Substantia nigra (tissue), 51 donors: ENCODE measurements at places on chromosomes 1 and 21.

- DNase-seq, result no peak
These were observed 38.4 kb upstream of the SPAG17 start for GRCh38 chr1:118223426-118223825.

DNA sequence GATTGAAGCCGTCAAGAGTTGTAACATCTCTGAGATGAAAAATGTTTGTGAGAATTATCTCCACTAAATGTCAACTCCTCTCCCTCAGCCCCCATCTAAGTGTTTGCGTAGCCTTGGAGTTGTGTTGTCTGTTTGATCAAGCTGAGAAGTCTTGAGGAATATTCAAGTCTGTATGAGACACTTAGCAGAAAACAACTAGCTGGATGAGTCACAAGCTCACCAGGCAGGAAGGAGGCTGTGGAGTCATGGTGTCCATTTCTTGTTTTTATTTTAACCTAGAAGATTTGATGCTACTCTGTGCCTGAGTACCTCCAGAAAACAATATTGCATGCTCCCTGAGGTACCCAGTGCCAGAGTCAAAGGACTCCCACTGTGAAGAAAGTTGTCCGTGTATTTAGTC is 211.6 kb upstream of the PLXNA2 start:
- no peak for DNase-seq

GRCh38 chr1:76371941-76372340 is 297.4 kb downstream of the ST6GALNAC3 start:
- no peak for DNase-seq

DNA sequence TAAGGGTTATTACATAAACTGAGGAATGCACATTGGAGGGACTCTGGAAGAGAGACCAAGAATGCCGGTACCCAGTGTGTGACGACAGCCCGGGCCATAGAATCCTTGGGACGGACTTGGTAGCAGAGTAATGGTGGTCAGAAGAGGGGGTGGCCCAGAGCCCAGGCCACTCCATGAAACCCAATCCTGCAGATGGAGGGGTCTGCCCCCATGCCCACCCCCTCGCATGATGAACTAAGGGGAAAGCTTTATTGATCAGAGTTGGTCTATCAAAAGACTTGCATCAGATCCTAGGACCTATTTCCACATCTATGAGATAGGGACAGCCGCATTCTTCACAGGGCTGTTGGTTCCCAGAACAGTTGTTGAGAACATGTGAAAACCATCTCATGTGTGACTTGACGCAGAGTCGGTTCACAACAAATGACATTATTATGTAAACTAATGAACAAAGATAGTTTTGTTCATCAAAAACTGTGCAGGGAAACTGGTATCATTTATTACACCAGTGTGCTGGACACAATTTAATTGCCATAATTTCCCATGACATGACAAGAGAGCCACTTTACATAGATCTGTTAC is 21.5 kb upstream of the SDC3 start:
- DNase-seq, result no peak

GRCh38 chr21:46150073-46150472 is 5.3 kb downstream of the FTCD start:
- DNase-seq, result no peak

- DNase-seq, result no peak
These were observed 34.8 kb upstream of the ST6GALNAC5 start for GRCh38 chr1:76832521-76832920.

- no peak for DNase-seq
These were observed 41.7 kb upstream of the RXRG start for GRCh38 chr1:165486663-165487062.

GRCh38 chr1:169160845-169161495 is 54.5 kb downstream of the ATP1B1 start:
- DNase-seq, result no peak

GRCh38 chr1:212364985-212365384 is 49.7 kb downstream of the PACC1 start:
- DNase-seq, result no peak

- no peak for DNase-seq
These were observed 85.2 kb downstream of the ARHGEF10L start for GRCh38 chr1:17624611-17625233.
